ENCODE measurements at places on chromosomes 6 and 20. TPM values are rescaled to one million over a fixed set of nuclear protein-coding genes. Genes with fewer than 3 reads are reported as not detected.

Gene TTK
- total RNA-seq, result 31.6 TPM

Gene TMC2
- total RNA-seq, result not detected

Gene PAK5
- not detected for total RNA-seq

Gene NCOA7
- 36.3 TPM for total RNA-seq

Gene RIOK1
- total RNA-seq, result 35.5 TPM

Gene OR2H1
- total RNA-seq, result not detected

Gene MUC21
- not detected for total RNA-seq

Gene ATP9A
- total RNA-seq, result 0.59 TPM

Gene TSHZ2
- total RNA-seq, result 2.9 TPM

Gene BCL2L1
- total RNA-seq, result 73.4 TPM

Gene RBM24
- not detected for total RNA-seq

Gene COL19A1
- total RNA-seq, result 0.14 TPM

Gene FHL5
- total RNA-seq, result not detected

Gene KIAA1755
- total RNA-seq, result not detected

Gene EPHA7
- not detected for total RNA-seq

Gene MYT1
- total RNA-seq, result not detected

Gene SLC35D3
- not detected for total RNA-seq

Gene SAMD5
- not detected for total RNA-seq

Gene INSM1
- total RNA-seq, result 0.05 TPM

Gene FOXO3
- total RNA-seq, result 9.9 TPM

Gene SERPINB6
- 32.3 TPM for total RNA-seq

Gene TCP11
- not detected for total RNA-seq

Gene TTBK1
- 0.18 TPM for total RNA-seq

Gene KCNQ5
- total RNA-seq, result 15.7 TPM

Gene DEF6
- total RNA-seq, result 209 TPM

Gene MCCD1
- not detected for total RNA-seq

Gene HLA-DQB2
- total RNA-seq, result 1.5 TPM

Gene LINC00237
- total RNA-seq, result not detected

Gene TMEM217
- total RNA-seq, result 2.9 TPM

Gene JPH2
- total RNA-seq, result not detected

Gene PRRT1
- total RNA-seq, result not detected

Gene TCF21
- not detected for total RNA-seq

Gene TP53TG5
- total RNA-seq, result 0.09 TPM

Gene SPATS1
- not detected for total RNA-seq

Gene SRMS
- total RNA-seq, result not detected

Gene CDYL
- total RNA-seq, result 26.9 TPM

Gene HECA
- 38.0 TPM for total RNA-seq

Gene HFE
- total RNA-seq, result 0.91 TPM

Gene RAET1E
- not detected for total RNA-seq

Gene SIRPB1
- 2.0 TPM for total RNA-seq

Gene BPIFB1
- total RNA-seq, result not detected

Gene LHFPL5
- total RNA-seq, result not detected

Gene HLA-DMB
- 8.5 TPM for total RNA-seq

Gene MOG
- not detected for total RNA-seq

Gene BLOC1S5
- total RNA-seq, result 19.1 TPM

Gene CNBD2
- total RNA-seq, result 4.0 TPM

Gene SLC22A7
- total RNA-seq, result not detected

Gene GRM1
- total RNA-seq, result not detected

Gene RFX6
- not detected for total RNA-seq

Gene ADGRF4
- not detected for total RNA-seq

Gene SMPD2
- total RNA-seq, result 19.0 TPM

Gene SLCO4A1
- total RNA-seq, result 58.0 TPM

Gene WDR46
- 77.2 TPM for total RNA-seq

Gene BMP2
- total RNA-seq, result not detected

Gene DYNLRB1
- 85.4 TPM for total RNA-seq

Gene PLEKHG1
- 0.57 TPM for total RNA-seq
